T-helper 1 cell treated with Interleukin-12 subunit alpha and Interleukin-12 subunit beta and Interleukin-4 antibody, amounts not matched to agents 30 ng/mL and 1 ng/mL, for 36 hours (primary cell): ENCODE measurements at places on chromosomes 11 and 22. TPM values are rescaled to one million over a fixed set of nuclear protein-coding genes. Genes with fewer than 3 reads are reported as not detected.

The KCNJ1 gene
- total RNA-seq, result not detected in 2 replicates

The CCDC116 gene
- 0.61 and 0.81 TPM in 2 replicates for total RNA-seq

The RAPSN gene
- total RNA-seq, result 0.71 and 1.4 TPM in 2 replicates

The SLC5A1 gene
- total RNA-seq, result not detected in 2 replicates

The DEFB108B gene
- not detected in 2 replicates for total RNA-seq
